ENCODE measurements at places on chromosomes 3 and 15.

DNA sequence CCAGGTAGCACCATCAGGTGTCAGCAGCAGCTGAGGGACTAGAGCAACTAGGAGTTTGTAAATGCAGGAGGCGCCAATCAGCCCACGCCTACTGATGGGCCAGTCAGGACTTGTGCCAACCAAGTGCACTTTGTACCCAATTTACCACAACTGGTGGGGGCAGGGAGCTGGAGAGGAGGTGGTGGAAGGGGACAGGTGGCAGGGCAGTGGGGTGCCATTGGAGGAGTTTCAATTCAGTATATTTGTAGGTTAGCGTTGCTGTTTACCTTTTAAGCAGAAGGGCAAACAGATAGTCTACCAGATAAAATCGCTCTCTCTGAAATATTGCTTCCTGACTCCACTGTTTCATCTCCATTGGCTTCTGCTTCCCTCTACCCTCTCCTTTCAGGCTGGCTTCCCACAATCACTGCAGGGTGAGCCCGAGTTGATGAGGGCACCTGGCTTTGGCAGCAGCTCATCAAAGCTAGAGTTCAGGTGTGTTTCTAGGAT, 75.7 kb downstream of the TRIM69 start:
- DNase-seq, result no peak

- no peak for DNase-seq
These were observed 8.8 kb upstream of the TTBK2 start for GRCh38 chr15:42929306-42929848.

GRCh38 chr3:31884251-31884650, 96.8 kb downstream of the OSBPL10 start:
- DNase-seq, result no peak

DNA sequence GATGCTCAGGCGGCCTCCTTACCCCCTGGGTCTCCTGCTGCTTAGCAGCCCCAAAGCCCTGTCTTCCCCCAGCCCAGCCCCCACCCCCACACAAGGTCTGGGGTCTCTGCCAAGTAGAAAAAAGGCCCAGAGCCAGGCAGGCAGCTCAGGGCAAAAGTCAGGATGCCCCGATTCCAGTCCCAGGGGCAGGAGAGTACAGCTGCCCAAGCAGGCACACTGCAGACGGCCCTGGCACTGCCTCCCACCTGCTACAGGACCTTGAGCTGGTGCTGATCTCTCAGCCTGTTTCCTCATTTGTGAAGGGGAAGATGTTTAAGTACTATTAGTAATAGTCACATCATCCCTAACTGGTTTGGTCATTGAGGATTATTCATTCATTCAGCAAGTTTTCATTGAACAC, 12.6 kb downstream of the TMEM43 start:
- DNase-seq, result peak; percentile 26

- DNase-seq, result no peak
These were observed 199.5 kb downstream of the LPP start for GRCh38 chr3:188353426-188353825.

GRCh38 chr3:48196611-48197010, 8.4 kb upstream of the CDC25A start:
- no peak for DNase-seq

DNA sequence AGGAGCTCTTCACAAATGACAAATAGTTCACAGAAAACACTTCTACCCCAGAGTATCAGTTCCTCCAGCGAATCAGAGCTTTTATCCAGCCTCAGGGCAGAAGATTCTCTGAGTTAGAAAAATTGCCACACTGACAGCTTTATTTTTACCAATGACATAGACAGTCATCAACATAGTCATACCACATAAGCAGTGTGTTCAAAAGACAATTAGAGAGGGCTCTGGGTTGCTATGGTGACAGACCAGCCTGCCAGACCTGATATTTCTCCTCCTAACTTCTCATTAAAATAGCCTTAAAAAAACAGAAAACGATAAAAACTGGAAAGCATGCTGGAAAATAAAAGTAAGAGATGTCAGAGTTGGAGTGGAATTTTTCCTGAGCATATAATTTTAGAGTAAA, 45.9 kb upstream of the COL6A5 start:
- DNase-seq, result no peak
